ENCODE measurements at places on chromosomes 12 and 14.

- DNase-seq, result no peak
These were observed 142.0 kb upstream of the FSCB start for GRCh38 chr14:44649061-44649460.

- DNase-seq, result no peak
These were observed 201.0 kb downstream of the GXYLT1 start for GRCh38 chr12:41943671-41944070.

- DNase-seq, result peak; percentile 37
These were observed 197.0 kb upstream of the AMIGO2 start for GRCh38 chr12:47276621-47277309.

DNA sequence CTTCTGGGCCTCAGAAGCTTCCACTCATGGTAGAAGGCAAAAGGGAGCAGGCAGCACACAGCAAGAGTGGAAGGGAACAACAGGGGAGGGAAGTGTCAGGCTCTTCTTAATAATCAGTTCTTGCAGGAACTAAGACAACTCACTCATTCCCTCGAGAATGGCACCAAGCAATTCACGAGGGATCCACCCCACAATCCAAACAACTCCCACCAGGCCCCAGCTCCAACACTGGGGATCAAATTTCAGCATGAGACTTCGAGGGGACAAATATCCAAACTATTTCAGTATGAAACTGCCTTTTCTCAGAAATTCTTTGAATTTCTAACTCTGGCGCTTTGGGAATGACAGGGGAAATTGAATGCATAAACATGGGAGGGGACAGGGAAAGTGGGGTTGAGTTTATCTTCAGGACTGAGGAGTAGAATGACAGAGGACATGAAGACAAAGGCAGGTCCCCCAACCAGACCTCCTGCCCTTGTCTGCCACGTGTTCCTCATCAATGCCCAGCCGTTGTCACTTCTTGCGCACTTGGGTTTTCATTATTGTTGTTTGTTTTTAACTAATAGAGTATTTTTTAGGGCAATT, 24.6 kb upstream of the APOF start:
- no peak for DNase-seq

- no peak for DNase-seq
These were observed 47.4 kb upstream of the BTG1 start for GRCh38 chr12:92193063-92193462.

DNA sequence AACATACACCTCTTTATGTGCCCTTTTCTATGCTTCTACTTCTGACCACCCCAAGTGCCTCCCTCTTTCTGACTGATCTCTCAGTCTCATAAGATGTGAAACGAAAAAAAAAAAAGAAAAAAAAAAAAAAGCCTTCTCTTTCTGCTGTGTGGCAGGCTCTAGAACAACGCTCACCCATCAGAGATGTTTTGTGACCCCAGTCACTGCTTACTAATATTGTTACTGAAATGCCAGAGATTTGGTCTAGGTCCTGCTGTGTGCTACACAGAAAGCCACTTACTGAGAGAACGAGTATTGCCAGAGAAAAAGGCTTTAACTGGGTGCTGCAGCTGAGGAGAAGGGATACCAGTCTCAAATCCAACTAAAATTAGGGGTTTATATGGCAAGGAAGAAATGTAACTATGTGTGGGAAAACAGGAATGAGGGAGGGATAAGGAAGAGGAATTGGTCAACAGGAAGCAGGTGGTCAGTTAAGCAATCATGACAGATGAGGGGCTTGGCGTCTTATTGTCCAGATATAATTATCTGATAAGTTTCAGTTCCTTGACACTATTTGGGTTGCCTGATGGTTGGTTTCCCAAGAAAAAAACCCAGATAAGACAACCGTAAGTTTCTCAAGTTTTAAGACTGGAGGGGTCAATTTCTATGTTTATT, 149.0 kb downstream of the NAV3 start:
- DNase-seq, result no peak

- no peak for DNase-seq
These were observed 4.4 kb upstream of the YY1 start for GRCh38 chr14:100234511-100234910.

- DNase-seq, result peak; percentile 71
These were observed at the start of gene GZMB for GRCh38 chr14:24634158-24634557. Gene GZMB, minus strand, starts transcription at chr14:24634190. Its CDS starts 30 bp downstream, at chr14:24634160.

- DNase-seq, result no peak
These were observed 132.4 kb upstream of the PZP start for GRCh38 chr12:9340422-9341259.

GRCh38 chr12:43329375-43329774, 222.6 kb downstream of the ADAMTS20 start:
- DNase-seq, result no peak

DNA sequence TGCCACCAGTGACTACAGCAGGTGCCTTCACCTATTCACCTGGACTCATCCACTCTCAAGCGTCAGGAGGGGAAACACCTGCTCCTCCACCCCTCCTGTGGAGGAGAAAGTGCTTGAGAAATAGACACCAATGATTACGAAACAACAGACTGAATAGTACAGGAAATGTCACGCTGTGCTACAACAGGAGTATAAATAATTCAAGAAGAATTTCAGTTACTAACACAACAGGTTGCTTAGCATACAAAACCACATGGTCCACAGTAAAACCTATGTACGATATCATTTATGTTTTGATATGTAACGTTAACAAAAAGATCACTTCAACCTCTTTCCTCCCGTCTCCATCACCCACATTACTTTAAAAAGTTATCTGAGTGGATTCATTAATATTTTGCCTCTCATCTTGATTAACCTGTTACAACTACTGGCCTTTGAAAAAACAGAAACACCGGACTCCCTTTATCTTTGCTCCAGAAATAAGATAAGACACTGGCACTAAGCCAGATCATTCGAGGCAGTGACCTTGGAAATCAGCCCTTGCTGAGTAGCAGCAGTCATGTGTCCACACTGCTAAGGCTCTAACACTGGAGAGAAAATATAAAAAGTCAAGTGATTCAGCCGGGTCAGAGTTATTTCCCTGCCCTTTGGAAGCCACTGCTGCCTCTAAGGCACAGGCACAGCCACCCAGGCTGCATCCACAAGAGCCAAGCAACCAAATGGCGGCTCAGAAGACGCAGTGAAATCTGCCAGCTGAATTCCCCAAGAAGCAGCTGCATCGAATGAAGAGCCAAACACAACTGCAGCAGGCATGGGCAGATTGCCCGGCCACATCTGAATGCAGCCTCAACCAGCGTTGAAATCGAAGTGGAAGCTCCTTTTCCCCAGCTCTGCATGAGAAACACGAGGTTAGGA, 40.9 kb downstream of the NT5DC3 start:
- DNase-seq, result no peak

GRCh38 chr14:79011091-79011919, 841.1 kb downstream of the NRXN3 start:
- DNase-seq, result no peak

DNA sequence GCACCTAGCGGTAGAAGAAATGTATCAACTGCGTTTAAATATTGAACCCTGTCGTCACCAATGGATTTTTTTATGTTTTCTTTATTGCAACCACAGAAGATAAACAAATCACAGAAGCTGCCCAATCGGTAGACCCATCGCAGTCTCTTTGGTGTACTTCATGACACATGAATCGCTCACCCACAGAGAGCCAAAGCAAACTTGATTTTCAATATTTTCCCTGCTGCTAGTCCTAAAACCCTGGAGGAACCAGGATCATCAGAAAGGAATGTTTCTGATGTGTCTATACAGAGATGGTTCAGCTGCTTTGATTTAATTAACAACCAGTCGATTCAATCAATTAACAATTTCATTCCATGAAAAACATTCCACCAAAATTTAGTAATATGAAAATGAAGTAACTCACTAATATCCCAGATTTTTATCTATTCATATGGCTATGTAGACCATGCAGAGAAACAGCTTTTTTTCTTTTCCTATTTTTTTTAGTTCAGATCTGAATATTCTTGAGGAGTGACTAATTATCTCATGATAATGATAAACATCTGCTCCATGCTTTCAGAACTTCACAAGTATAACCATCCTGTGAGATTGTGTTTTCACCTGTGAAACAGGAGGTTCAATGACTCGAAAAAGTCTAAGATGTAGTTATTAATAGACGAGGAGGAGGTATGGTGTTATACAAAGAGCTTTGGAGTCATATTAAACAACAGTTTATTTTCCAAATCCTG, 46.1 kb downstream of the DIO2 start:
- no peak for DNase-seq

DNA sequence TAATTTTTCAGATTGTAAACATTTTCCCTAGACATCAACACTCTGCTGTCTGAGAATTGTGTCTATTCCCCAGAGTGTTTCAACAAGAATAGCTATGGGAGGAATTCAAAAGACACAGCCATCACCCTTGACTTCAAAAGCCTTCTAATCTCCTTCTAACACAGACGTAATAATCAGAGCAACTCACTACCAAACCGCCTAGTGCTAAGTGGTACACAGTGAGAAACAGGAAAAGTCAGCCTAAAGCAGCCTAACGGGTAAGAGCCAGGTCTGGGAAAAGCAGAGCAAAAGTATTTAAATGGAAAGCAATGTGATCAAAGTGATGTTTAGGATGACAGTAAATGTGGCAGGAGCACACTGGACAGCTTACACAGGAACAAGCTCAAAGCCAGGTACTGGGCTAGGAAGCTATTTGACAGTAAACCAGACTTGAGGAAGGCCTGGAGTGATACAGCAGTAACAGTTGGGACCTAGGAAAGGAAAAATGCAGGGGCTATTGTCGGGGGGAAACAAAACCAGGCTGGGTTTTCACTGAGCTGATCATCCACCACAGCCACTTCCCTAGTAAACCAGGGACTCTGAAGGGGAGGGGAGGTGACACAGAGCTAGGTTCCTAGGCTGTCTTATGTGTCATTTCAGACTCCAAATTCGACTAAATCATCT, 29.4 kb downstream of the CORO1C start:
- DNase-seq, result no peak

DNA sequence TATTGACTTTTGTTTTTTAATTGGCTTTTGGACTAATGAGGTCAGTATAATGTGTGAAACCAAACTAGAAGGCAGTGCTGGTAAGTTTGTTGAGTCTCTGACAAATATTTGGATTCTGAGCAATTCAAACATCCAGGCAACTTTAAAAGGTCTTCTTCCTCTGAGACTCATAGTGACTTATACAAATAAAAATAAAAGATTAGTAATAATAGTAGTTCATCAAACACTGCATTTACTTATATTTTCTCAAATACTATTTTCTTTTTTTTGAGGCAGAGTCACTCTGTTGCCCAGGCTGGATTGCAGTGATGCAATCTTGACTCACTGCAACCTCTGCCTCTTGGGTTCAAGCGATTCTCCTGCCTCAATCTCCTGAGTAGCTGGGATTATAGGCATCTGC, 337.9 kb downstream of the DAD1 start:
- no peak for DNase-seq

- DNase-seq, result no peak
These were observed 32.1 kb downstream of the PPFIBP1 start for GRCh38 chr12:27555925-27556778.

DNA sequence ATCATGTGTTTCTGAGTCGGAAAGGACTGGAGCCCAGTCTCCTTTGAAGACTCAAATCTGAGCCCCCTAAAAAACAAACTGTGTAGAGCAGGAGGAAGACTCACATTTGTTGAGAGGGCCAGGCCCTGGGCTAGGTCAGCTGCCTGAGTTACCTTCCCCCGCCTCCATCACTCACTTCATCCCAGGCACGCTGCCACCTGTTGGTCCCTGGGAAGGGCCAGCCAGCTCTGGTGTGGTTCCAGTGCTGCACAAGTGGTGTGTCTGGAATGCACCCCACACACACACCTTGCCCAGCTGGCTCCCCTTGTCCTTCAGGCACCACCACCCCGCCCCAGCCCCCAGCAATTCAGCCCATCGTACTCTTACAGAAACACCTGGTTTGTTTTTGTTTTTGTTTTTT, 9.0 kb downstream of the MVK start:
- no peak for DNase-seq

DNA sequence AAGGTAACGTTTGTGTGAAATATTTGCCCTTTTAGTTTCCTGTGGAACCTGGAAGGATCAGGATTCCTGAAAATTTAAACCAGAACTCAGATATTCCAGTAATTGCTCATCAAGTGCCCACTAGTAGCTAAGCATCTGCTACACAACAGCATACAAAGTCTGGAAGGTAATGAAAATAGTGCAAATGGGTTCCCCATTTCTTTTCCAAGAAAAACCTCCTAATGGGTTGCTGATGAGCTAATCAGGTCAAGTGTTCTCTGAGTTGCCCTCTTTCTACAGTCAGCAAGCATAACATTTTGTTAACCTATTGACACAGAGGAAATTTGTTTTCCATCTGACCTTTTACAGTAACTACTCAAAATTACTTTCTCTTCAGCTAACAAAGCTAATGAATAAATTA, 83.6 kb upstream of the PMCH start:
- no peak for DNase-seq

DNA sequence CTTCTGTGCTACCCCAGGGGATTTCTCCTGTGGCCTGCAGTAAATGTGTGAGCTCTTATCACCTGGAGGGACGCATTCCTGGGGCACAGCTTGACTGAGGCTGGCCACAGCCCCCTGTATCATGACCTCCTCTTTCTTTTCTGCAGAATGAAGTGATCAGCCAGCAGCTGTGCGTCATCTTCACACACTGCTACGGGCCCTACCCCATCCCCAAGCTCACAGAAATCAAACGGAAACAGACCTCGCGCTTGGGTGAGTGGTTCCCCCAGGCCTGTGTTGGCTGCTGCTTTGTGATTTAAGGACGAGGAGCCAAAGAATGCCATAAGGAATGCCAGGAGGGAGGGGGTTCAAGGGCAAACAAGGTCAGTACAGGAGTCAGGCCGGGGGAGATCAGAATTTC, 50.5 kb upstream of the PWP1 start:
- DNase-seq, result no peak

DNA sequence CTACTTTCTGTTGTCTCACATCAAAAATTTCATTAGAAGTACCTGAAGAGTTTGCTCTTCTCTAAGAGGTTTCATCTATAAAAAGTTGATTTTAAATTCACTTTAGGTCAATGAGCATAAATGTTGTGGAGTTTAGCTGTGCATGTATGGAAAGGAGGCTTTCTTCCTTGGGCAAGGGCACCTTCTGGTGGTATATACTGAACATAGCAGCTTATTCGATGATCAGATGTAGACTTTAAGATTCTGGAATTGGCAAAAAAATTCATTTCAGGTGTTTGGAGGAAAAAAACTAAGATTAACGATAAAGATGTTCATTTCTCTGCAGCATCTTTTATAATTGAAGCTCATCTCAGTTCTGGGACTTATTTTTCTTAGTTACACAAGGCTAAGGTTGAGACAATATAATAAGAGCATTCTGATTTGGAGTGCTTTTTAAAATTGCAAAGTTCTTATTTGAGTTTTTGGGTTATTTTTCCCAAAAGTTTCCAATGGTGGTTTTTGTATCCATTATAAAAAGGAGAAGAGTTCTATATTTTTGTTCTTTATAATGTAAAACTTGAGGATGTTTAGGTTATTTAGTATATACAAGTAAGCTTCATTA, 46.8 kb downstream of the TMEM117 start:
- DNase-seq, result peak; percentile 3

DNA sequence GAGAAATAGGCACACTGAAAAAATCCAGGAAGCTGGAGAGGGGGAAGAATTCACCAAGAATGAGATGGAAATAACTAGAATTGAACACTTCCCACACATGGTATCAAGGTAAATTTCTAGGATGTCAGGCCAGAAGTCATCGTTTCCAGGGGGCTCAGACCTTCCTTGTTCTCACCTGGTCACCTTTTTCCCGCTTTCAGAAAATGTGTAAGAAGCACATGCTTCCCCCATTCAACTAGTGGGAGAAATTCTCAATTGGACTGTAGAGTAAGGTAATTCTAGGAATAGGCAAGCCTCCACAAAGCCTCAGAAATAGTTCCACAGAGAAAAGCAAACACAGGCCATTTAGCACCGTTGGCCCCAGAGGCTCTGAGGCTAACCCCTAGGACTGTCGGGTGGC, 2.8 kb upstream of the PTMS start:
- DNase-seq, result no peak

GRCh38 chr14:35121026-35121886, 534 bp downstream of the PPP2R3C start:
- DNase-seq, result no peak
